ENCODE measurements at places on chromosomes 7 and 10.

DNA sequence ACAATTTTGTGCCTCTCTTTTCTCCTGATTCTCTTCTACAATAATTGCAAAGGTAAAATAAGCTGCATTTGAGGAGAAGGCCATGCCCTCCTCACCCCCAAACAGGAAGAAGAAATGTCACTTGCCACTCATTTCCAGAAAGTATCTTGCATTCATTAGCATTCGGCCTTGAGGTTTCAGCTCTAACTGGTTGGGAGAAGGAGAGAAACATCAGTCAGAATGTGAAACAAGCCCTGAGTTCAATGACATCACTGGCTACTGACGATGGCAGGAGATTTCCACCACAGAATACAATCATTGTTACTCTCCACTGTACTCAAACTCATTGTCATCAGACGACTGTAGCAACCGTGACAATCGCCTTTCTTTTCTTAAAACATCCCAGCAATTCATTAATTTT lies 72.8 kb downstream of the PRKCQ start:
- DNase-seq: no peak

GRCh38 chr7:124856299-124856888 lies 73.2 kb downstream of the POT1 start:
- DNase-seq: no peak

DNA sequence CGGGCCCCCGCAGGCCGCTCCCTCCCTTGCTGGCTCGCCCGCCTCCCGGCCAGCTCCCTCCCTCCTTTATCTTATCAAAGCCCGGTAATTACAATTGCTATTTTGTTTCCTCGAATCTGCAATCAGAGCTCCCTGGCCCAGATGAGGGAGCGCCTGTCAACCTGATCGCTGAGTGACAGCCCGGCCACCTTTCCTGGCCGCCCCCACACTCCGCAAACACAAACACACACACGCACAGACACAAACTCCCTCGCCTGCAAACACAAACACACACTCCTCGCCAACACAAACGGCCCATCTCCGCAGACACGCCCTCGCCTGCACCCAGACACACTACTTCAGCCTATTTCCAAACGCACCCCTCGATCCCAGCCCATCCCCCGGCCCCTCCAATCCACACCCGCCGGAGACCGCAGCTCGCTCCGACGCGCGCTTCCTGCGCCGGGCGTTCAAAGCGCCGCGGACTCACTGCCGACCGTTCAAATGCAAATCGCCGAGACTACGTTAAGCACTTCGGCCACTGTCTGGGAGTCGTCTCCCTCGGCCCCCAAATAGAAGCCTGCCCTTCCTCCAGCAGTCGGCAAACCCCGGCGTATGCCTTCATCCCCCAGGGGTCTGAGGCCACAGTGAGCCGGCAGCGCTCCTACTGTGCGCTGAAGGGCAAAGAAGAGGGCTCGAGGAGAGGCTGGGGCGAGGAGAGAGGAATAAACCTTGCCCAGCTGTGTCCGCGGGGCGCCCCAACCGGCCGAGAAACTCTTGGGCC lies 3.0 kb upstream of the FGF8 start:
- no peak for DNase-seq

DNA sequence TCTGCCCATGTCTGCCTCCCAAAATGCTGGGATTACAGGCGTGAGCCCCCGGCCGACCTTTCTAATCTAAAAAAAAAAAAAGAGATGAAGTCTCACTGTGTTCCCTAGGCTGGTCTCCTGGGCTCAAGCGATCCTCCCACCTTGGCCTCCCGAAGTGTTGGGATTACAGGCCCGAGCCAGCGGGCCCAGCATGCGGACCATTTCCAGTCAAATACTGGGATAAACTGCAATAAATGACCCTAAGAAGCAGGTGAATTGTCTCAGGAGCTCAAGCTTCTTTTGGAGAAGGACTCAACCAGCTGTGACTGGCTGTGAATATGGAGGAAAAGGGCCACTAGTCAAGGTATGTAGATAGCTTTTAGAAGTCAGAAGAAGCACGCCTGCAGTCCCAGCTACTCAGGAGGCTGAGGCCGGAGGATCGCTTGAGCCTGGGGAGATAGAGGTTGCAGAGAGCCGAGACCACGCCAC lies 550 bp upstream of the CREM start:
- DNase-seq: no peak

DNA sequence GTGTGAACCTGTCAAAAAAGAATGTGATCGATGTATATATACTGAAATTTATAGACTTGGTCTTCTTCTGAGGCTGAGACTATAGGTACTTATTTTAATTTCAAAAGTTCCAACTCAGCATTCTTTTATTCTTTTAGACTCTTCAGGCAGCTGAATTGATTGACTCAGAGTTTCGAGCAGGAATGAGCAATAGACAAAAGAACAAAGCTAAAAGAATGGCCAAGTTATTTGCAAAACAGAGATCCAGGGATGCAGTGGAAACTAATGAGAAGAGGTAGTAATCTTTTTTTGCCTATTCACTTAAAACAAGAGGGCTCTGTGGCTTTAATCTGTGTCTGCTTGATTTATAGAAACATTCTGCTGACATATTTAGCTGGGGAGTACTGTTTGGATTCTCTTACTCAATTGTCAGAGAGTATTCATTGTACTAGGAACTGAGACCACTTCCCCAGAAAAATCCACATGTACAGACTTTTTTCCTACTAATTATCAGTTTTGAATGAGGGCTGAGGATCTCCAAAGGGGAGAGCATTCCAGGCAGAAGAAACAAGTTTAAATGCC lies 30.1 kb downstream of the BTAF1 start:
- no peak for DNase-seq

DNA sequence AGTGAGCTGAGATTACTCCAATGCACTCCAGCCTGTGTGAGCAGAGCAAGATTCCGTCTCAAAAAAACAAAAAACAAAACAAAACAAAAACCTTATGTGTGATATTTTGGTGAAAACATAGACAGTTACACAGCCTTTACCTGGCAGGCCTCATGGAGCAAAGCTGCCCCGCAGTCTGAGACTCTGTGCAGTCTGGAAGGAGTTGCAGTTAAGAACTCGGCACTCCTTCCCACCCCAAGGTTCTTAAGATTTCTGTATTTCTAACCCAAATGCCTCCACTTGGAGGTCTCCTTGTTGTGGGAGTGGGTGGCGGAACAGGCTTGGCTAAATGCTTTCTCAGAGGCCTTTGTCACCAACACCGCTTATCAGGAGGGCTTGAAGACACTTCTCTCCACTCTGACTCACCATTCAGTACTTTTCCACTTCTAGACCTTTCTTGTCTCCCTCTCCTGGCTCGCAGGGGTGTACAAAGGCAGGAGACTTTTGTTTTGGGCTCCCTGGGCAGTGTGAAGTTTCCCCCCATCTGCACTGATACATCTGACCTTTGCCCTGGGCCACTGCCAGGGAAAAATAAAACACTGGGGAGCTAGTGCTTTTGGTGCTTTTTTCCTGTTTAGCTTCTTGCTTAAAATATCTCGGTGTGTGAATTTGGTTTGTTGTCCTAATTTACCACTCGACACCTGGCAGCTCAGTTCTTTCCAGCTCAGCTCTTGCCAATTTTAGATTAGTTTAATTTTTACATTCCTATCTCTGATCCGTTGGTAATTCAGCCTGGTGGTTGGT lies 51.3 kb upstream of the MAGI2 start:
- DNase-seq: no peak

GRCh38 chr7:95229301-95229700 lies 95.0 kb downstream of the PON1 start:
- DNase-seq: no peak

- DNase-seq: no peak
Measured at GRCh38 chr10:3889961-3890522, 105.0 kb upstream of the KLF6 start.

DNA sequence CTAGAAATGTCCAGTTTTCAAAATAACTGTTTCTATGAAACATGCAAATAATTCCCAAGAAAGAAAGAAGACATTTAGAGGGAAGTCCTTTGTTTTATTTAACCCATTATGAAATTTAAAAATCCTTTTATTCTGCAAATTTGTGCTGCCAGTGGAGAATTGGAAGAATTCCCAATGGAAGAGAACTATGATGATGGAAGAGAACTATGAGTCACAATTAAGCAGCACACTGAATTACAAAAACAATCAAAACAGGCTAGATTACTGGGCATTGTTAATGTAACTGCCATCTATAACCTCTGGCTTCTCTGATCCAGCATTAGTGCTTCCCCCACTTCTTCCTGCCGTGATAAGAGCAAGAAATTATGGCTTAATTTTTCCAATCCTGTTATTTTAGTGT lies 126.2 kb upstream of the FEZF1 start:
- no peak for DNase-seq

GRCh38 chr7:151320263-151320845 lies 21.3 kb upstream of the NUB1 start:
- no peak for DNase-seq

- no peak for DNase-seq
Measured at GRCh38 chr7:52406808-52407207, 628.6 kb upstream of the POM121L12 start.

- DNase-seq: no peak
Measured at GRCh38 chr7:1864161-1864940, 194.3 kb downstream of the ELFN1 start.

GRCh38 chr7:20577441-20578071 lies 37.9 kb upstream of the ABCB5 start:
- DNase-seq: no peak

GRCh38 chr10:69512901-69513300 lies 60.3 kb downstream of the NEUROG3 start:
- no peak for DNase-seq

DNA sequence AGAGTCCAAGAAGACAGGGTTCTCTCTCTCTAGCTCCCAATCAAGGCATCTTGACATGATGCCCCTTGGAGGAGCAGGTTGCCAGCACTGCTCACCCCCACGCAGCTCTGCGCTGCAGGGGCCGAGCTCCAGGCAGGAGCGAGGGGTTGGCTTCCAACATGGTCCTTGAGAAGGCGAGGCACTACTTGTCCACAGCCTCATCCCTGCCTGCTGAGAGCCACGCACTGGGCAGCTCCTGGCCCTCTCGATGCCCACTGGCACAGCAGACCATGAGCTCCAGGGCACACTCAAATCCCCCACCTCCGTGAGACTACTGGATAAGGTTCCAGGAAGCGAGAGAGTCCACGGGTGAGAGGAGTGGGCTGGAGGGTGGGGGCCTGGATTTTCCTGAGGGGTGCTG lies 31.1 kb downstream of the RAMP3 start:
- DNase-seq: no peak

GRCh38 chr10:48946332-48946731 lies 6.7 kb upstream of the LRRC18 start:
- no peak for DNase-seq

GRCh38 chr10:119203006-119203405 lies 4.4 kb upstream of the GRK5 start:
- no peak for DNase-seq

DNA sequence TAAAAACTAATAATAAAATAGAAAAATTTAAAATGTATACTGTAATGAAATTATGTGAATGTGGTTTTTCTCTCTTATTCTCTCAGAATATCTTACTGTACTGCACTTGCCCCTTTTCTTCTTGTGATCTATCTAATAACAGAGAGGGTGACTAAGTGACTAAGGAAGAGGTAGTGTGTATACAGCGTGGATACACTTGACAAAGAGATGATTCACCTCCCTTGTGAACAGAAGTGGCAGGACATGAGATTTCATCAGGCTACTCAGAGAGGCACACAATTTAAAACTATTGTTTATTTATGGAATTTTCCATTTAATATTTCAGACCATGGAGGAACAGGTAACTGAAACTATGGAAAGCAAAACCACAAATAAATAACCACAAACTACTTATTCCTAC lies 806.6 kb upstream of the GHITM start:
- DNase-seq: no peak

DNA sequence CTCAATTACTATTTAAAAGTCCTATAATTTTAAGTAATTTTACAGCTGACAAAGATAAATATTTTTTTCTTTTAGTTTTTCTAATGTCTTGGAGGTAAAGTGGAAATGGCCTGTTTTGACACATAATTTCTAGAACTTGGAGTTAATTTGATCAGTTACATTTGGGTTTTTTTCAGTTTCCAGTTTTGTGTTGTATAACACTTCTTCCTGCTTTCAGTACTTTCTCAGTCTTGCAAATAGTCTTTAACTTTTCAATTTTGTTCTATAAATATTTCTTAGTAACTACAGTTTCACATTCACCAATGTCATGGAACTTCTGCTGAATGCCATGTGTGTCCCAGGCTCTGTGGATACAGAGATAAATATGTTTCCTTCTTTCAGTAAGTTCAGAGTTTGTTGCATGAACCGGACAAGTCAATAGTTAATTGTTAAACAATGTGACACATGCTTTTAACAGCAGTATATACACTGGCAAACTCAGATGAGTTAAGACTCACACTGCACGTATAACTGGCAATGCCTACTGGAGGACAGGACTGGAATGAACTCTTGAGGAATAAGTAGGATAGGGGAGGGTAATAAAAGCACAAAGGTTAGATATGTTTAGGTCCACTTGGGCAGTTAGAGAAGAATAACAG lies 4.6 kb downstream of the SHOC2 start:
- no peak for DNase-seq

DNA sequence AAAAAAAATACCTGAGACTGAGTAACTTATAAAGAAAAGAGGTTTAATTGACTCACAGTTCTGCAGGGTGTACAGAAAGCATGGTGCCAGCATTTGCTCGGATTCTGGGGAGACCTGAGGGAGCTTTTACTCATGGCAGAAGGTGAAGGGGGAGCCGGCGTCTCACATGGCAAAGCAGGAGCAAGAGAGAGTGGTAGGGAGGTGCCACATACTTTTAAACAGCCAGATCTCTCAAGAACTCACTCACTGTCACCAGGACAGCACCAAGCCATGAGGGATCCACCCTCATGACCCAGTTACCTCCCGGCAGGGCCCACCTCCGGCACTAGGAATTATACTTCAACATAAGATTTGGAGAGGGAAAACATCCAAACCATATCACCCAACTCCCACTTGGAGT lies 25.8 kb downstream of the MSRB2 start:
- no peak for DNase-seq

- no peak for DNase-seq
Measured at GRCh38 chr10:124534231-124534798, 72.7 kb downstream of the LHPP start.

GRCh38 chr7:33191340-33191739 lies 62.0 kb downstream of the BBS9 start:
- DNase-seq: no peak

DNA sequence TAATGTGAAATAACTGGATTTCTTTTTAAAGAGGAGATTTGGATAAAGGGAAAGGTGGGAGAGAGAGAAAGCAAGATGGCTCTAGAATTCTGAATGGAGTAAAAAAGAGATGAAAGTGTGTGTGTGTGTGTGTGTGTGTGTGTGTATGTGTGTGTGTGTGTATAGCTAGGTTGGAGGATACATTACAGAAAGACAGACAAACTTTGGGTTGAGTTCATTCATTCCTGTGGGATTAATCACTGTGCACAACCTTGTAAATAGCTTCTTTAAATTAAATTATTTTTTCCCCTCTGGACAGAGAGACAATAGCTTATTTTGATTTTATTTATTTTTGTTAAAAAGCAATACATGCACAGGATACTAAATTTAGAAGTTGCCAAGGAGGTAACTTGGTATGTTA lies 7.5 kb downstream of the ASB4 start:
- no peak for DNase-seq

DNA sequence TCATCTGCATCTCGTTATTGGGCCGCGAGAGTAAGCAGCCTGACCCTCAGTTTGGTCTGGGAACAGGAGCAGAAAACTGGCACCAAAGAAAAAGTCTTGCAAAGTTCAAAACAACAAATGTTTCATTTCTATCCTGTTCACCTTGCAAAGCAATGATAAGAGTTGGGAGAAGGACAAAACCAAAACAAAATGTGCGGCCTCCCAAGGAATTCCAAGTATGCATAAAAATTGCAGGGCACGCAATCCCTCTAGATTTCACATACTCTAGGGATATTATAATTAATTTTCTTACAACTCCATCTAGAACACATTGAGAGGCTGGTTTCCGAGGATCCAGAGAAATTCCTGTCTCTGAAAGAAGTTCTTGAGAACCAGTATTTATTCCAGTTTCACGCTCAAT lies 20.1 kb downstream of the CHUK start:
- no peak for DNase-seq
